ENCODE measurements at places on chromosomes 11 and 22.

GRCh38 chr22:25210793-25211192 is 8.6 kb upstream of the CRYBB2 start:
- no peak for DNase-seq

DNA sequence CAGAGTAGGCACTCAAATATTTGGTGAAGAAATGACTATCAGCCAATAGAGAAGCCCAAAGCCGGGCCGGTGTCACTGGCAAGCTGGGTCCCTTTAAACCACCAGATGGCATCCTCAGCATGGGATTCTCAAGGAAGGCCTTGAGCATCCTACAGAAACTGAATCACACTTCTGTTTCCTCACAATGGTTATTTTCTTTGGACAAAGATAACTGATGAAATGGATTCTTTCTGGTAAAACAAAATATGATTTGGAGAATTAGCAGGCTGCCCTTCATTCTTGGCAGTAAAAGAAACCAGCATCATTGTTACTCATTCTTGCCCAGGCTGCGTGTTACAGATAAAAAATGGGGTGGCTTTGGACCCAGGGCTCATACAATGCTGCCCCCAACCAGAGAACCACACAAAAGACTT is 30.3 kb upstream of the ASPHD2 start:
- peak; percentile 12 for DNase-seq

- DNase-seq, result no peak
Observed at GRCh38 chr22:27761665-27762064, 39.9 kb downstream of the MN1 start.

GRCh38 chr22:44459551-44459950 is 38.5 kb downstream of the RTL6 start:
- no peak for DNase-seq

DNA sequence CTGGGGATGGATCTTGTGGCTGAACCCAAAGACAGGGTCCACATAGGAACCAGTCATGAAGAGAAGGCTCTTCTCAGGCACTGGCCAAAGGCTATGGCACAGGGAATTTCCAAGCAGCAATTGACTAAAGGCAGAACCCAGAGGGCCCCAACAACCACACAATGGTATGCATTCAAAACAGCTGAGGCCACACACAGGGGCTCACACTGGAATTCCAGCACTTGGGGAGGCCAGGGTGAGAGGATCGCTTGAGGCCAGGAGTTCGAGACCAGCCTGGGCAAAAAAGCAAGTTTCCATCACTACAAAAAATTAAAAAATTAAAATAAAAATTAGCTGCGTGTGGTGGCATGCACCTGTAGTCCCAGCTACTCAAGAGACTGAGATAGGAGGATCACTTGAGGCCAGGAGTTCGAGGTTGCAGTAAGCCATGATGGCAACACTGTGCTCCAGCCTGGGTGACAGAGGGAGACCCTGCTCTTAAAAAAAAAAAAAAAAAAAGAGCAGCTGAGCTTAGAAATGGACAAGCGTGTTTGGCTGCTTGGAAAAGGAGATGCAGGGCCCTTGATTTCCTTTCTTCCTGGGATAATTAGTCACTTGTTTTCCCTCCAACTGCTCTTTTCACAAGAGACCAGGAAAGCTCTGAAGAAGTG is 44.6 kb downstream of the MYH9 start:
- no peak for DNase-seq

GRCh38 chr22:30249049-30250038 is 2.8 kb upstream of the LIF start:
- DNase-seq, result no peak

- DNase-seq, result no peak
Observed at GRCh38 chr11:112762707-112763090, 198.5 kb upstream of the NCAM1 start.

GRCh38 chr11:13150487-13150886 is 127.1 kb upstream of the BMAL1 start:
- DNase-seq, result no peak

DNA sequence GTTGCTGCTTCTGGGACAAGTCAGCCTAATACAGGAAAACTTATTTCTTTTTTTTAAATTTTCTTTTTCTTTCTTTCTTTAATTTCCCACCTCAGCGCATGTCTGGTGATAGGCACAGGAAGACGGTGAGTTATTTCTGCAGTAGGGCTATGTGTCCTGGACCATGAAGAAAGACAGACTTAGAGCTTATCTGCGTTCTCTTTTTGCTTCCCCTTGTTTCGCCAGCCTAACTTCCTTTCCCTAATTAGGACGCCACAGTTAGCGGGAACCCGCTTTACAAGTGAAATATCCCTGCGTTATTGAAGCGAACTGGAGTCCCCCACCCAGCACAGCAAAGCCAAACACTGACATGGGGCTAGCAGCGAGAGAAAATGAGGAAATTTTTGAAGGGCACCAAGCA is 8.6 kb downstream of the OR6M1 start:
- DNase-seq, result no peak

- DNase-seq, result no peak
Observed at GRCh38 chr11:44518968-44519550, 46.4 kb upstream of the CD82 start.

DNA sequence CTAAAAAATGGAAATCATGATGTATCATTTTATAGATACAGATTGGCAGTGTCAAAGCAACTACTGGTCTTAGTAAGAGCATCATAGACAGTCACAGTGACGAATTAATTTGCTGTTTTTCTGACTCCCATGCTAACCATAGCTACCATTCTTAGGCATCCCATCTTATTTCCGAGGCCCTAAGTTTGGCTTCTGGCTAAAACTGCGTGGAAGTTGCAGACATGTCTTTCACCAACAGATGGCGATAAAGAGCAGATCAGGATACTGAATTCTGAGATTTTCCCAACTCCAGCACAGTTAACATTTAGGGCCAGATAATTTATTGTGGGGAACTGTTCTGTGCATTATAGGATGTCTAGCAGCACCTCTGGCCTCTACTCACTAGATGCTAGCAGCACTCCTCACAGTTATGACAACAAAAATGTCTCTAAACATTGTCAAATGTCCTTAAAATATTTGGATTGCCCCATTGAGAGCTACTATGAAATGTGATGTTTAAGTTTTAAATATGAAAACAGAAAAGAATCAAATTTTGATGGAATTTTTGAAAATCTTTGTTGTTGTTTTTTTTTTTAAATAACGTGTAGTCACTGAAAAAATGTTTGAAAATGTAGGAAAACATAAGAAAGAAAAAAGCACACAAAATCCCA is 16.3 kb downstream of the OR2AG2 start:
- DNase-seq, result peak; percentile 34
